PC-3 (cell line): ENCODE measurements at places on chromosomes 12 and 14. TPM values are rescaled to one million over a fixed set of nuclear protein-coding genes. Genes with fewer than 3 reads are reported as not detected.

DNA sequence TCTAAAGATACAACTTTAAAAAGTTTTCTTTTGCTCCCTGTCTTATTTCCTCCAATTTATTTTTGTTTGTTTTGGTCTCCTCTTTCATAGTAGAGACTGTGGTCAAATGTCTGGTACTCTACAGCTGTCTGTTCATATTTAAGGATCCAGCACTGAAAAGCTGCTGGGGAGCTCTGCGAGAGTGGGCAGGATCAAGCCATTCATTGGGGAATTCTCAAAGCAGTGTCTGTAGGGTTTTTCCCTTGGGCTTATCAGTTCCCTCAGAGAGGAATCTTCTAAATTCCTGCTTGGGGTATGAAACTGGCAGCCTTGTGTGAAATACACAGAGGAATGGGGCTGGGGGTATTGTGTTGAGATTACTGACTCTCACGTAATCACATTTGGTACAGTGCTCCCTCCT lies 52.3 kb downstream of the FNTB start:
- no peak overlapping the region for H3K27ac ChIP-seq
- H3K36me3 ChIP-seq: peaks cover 11% of the 10 kb centered on the region; the same call in 1 of the 2 replicates
- H3K4me1 ChIP-seq: no peaks in the 10 kb centered on the region
- DNase-seq: no peak
- H3K4me3 ChIP-seq: no peak overlapping the region

The FOXN4 gene
- not detected in 2 replicates for total RNA-seq

The PLEKHD1 gene
- 0.15 and 0.35 TPM in 2 replicates for total RNA-seq

The GABARAPL1 gene
- total RNA-seq: 14.9 and 24.5 TPM in 2 replicates

The ZNF26 gene
- 30.2 and 39.2 TPM in 2 replicates for total RNA-seq
